ENCODE measurements at places on chromosomes 4 and X. TPM values are rescaled to one million over a fixed set of nuclear protein-coding genes. Genes with fewer than 3 reads are reported as not detected.

Gene USP11
- 53.2 TPM for total RNA-seq

Gene IL21
- not detected for total RNA-seq

Gene SSR4
- total RNA-seq = 394 TPM

Gene POU3F4
- not detected for total RNA-seq

Gene SPIN2A
- 0.22 TPM for total RNA-seq

Gene RAB41
- not detected for total RNA-seq

Gene GPR50
- total RNA-seq = 0.25 TPM

Gene PPP3CA
- 22.8 TPM for total RNA-seq
